CD4-positive, alpha-beta T cell treated with Interleukin-6 at 100 ng/mL for 8 hours (primary cell): ENCODE measurements at places on chromosomes 5 and 9.

DNA sequence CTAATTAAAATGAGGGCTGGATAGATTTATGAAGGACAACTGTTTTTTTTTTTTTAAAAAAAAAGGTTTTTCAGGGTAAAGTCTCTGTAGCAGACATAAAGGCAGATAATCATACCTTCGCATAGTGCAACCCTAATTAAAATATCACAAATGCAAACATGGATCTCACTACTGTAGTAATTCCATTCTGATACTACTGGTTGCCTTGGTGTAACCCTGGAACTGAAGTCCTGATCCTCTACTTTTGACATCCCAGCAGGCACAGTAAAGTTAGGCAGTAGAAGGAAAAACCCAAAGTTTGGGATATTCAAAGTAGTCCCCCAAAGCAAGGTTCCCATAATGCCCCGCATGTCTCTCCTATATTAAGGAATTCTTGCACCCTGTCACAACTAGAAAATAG, 19.6 kb downstream of the RFX3 start:
- DNase-seq: no peak

- DNase-seq: no peak
Observed at GRCh38 chr9:136709454-136710109, 2.8 kb upstream of the DIPK1B start.

DNA sequence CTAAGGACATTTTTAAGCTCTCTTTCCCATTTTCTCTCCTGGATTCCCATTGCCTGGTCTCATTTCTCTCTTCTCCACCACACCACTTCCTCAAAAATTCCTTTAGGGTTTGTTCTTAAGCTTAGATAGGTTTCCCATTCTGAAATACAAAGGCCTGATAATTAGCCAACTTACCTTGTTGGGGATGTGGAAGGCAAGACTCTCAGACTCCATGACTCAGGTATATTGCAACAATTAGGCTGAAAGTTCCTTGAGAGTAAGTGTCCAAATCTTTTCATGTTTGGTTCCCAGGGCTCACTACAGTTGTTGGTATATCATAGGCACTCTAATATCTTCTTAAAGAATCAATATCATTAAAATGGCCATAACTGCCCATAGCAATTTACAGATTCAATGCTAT, 43.6 kb downstream of the FXN start:
- DNase-seq: no peak

DNA sequence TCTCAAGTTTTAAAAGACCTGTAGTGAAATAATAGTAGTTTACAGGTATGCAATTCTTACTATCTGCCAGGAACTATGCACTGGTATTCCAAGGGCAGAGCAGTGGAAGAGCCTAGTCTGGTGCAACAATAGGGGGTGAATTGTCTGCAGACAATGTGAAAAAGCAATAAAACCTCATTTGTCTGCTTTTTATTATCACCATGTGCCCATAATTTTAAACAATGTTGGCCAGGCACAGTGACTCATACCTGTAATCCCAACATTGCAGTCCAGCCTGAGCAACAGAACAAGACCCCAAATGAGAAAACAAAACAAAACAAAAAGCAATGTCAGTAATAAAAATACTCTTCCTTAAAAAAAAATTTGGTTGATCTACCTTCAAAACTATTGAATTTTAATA, 12.2 kb upstream of the SLC44A1 start:
- no peak for DNase-seq
